Central memory CD4-positive, alpha-beta T cell (primary cell): ENCODE measurements at places on chromosomes 3 and 15.

GRCh38 chr15:23083115-23083514, 43.7 kb upstream of the TUBGCP5 start:
- DNase-seq = no peak

GRCh38 chr3:67362686-67363085, 291.7 kb downstream of the SUCLG2 start:
- no peak for DNase-seq

GRCh38 chr3:112456147-112456546, 43.1 kb downstream of the BTLA start:
- no peak for DNase-seq

GRCh38 chr15:95565016-95565600, 765.4 kb upstream of the NR2F2 start:
- DNase-seq = no peak

- DNase-seq = no peak
Observed at GRCh38 chr3:37219266-37219665, 44.9 kb upstream of the LRRFIP2 start.

- DNase-seq = no peak
Observed at GRCh38 chr3:99854756-99855298, 37.2 kb downstream of the CMSS1 start.

DNA sequence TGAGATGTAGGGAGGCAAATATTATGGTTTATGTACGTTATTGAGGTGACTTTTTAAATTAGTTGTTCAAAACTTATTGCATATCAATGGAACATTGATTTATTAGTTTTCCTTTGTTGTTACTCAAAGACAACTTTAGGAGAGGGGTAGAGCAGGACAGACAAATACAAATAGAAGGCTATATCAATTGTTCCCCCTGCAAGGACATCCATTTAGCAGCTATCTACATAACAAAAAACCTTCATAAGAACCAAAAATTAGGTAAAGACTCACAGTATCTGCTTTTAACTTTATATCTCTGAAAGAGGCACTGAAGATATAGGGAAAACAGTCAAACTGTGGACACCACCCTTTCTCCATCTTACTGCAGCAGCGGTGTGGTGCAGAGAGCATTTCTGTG, 958.8 kb downstream of the DIPK2A start:
- DNase-seq = no peak

GRCh38 chr3:187777331-187777941, 32.2 kb upstream of the BCL6 start:
- DNase-seq = peak; percentile 60

DNA sequence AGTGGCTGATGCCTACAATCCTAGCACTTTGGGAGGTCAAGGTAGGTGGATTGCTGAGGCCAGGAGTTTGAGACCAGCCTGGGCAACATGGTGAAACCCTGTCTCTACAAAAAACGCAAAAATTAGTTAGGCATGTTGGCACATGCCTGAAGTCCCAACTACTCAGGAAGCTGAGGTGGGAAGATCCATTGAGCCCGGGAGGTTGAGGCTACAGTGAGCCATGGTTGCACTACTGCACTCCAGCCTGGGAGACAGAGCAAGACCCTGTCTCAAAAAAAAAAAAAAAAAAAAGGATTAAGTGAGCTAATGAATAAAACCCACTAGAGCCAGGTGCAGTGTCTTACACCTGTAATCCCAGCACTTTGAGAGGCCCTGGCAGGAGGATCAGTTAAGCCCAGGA, 6.7 kb upstream of the SEC11A start:
- DNase-seq = no peak
